ENCODE measurements at places on chromosomes 1 and 21.

- no peaks in the 10 kb centered on the region for H3K36me3 ChIP-seq
- DNase-seq: no peak
- H3K4me1 ChIP-seq: no peaks in the 10 kb centered on the region
- H3K27me3 ChIP-seq: no peaks in the 10 kb centered on the region
- H3K27ac ChIP-seq: no peak overlapping the region
- no peak overlapping the region for H3K4me3 ChIP-seq
Measured at GRCh38 chr1:31585736-31586365, 9.5 kb downstream of the TINAGL1 start.

- no peak overlapping the region for H3K4me3 ChIP-seq
- no peaks in the 10 kb centered on the region for H3K36me3 ChIP-seq
- H3K4me1 ChIP-seq: peaks cover 30% of the 10 kb centered on the region
- peak; percentile 86 for DNase-seq
- H3K27me3 ChIP-seq: no peaks in the 10 kb centered on the region
- peak overlapping the region; percentile 77 for H3K27ac ChIP-seq
Measured at GRCh38 chr1:59477286-59477685, 180.4 kb downstream of the FGGY start.

DNA sequence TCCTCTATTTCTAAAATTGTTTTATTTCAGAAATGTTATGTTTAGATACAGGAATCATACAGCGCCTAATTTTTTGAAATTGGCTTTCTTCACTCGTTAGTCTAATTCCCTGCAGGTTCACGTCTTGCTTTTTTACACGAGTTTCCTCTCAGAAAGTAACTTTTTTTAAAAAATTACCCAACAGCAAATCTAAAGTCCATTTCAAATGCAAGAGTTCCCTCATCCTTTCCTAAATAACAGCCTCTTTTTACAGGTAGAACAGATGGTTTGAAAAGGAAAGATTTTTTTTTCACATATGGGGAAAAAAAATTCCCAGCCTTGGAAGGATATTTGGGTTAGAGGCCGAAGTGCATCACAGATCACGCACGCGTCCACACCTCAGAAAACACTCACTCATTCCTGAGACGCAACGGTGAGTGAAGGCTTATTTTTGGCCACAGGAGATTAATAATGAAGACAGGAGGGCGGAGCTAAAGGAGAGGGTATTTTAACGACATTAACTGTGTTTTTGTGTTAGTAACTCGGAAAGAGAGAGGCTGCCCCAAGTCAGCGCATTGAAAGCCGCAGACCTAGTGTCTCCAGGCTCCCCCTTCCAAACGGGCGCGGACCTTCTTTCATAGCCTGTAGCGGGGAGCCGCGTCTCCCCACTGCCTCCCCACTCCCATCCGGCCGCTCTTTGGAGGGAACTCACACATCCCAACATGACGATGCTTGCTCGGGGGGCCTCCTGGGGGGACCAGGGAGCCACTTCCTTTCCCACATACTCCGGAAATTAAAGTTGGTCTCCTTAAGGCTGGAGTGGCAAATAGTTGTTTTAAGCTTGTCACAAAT, 969 bp upstream of the RIPK4 start:
- H3K27me3 ChIP-seq: no peaks in the 10 kb centered on the region
- DNase-seq: peak; percentile 89
- H3K27ac ChIP-seq: peak overlapping the region; percentile 96
- H3K4me3 ChIP-seq: no peak overlapping the region
- H3K4me1 ChIP-seq: peaks cover 100% of the 10 kb centered on the region

- no peak overlapping the region for H3K27ac ChIP-seq
- no peak for DNase-seq
- no peaks in the 10 kb centered on the region for H3K36me3 ChIP-seq
- no peak overlapping the region for H3K4me3 ChIP-seq
- H3K27me3 ChIP-seq: peaks cover 5% of the 10 kb centered on the region
Measured at GRCh38 chr1:115179397-115180079, 90.2 kb upstream of the TSPAN2 start.

DNA sequence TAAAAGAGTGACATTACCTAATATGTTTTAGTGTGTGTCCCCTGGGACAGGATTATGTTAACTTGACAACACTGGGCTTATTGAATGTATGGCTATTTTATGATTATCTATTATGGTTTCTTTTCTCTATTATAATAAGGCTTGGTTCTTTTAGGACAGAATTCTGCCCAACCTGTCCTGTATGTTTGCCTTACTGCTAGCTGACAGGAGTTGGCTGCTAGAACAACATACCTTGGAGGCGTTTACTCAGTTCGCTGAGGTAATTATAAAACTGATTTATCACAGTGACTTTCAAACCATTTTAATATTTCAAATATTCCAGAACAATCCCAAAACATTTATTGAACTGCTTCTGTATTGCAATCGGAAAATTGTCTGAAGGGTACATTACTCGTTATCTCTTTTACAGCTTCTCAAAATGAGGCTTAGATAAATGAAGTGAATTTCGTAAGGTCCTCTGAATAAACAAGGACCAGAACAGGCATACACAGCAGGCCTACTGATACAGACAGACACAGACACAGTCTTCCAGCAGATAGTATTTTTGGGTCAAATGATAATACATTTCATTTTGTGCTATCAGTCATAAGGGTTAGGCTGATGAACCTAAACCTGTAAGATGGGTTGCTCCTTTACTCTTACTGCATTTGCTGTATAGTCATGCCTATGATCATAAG, 44.2 kb downstream of the SCYL3 start:
- no peaks in the 10 kb centered on the region for H3K27me3 ChIP-seq
- no peak for DNase-seq
- H3K36me3 ChIP-seq: peaks cover 97% of the 10 kb centered on the region
- no peaks in the 10 kb centered on the region for H3K4me1 ChIP-seq
- no peak overlapping the region for H3K27ac ChIP-seq
- no peak overlapping the region for H3K4me3 ChIP-seq

- H3K36me3 ChIP-seq: no peaks in the 10 kb centered on the region
- H3K4me1 ChIP-seq: no peaks in the 10 kb centered on the region
- no peak overlapping the region for H3K4me3 ChIP-seq
- no peak overlapping the region for H3K27ac ChIP-seq
- DNase-seq: no peak
- H3K27me3 ChIP-seq: peaks cover 7% of the 10 kb centered on the region
Measured at GRCh38 chr1:5659606-5660005, 332.6 kb downstream of the NPHP4 start.

DNA sequence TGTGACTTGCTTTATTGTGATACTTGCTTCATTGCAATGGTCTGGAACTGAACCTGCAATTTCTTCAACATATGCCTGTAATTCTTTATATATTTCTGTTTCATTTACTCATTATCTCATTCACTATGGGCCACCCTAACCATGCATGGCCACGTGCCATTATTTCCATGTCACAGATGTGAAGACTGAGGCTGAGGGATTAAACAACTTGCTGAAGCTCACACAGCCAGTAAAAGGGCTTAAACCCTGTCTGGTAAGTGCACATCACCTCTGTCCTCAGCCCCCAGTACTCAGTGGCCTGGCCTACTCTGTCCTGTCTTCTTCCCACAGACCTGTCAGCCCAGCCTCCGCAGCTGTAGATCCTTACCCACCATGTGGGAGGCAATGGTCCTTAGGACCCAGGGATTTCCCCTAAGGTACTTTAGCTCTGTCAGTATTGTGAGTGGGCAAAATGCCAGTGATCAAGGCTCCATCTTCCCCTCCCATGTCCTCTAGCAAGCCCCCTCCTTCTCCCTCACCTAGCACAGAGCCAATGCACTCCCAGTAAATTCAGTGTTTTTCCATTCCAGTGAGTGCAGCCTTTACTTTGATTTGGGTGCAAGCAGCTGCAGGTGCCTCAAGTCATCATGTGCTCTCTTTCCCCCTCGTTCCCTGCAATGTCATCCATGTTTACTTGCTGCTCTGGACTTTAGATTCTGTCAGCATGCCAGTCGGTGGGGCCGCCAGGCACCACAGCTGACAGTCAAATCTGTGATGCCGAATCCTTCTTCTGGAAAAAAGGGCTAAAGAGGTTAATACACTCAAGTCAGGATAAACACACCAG, 228.2 kb upstream of the PROX1 start:
- H3K36me3 ChIP-seq: no peaks in the 10 kb centered on the region
- DNase-seq: no peak
- H3K4me3 ChIP-seq: no peak overlapping the region
- H3K27me3 ChIP-seq: no peaks in the 10 kb centered on the region
- peaks cover 37% of the 10 kb centered on the region for H3K4me1 ChIP-seq
- H3K27ac ChIP-seq: no peak overlapping the region

DNA sequence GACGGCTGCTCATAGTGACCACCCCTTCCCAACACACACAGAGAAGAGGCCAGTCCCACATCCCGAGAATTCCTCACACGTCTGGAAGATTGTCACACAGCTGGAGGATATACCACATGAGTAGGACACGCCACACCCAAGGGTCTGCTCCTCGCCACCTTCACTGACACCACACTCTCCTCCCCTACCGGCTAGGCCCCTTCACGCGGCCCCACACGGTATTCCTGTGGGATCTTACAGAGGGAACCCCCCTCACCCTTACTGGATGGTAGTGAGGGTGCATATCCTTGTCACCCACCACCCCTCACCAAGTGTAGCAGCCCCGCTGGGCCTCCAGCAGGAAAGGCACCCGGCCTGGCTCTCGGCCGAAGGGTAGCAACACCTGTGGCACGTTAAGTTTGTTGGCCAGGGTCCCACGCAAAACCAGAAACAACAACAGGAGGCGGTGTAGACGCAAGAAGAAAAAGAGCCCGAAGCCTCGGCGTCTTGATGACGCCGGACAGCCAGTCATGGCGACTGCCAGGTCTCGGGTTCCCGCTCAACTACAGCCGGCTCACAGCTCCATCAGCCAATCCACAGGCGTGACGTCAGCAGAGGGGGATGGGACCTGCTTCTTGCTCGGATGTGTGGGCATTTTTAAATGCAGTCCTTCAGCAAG, at the start of gene NUP210L:
Gene NUP210L, minus strand, starts transcription at position 540 of the 658 bp plus-strand sequence.
- peaks cover 27% of the 10 kb centered on the region for H3K4me1 ChIP-seq
- no peaks in the 10 kb centered on the region for H3K27me3 ChIP-seq
- no peak within 1 kb of the TSS for H3K4me3 ChIP-seq
- no peak for DNase-seq
- no peak within 1 kb of the TSS for H3K27ac ChIP-seq
- peaks cover 50% of the 10 kb centered on the region for H3K36me3 ChIP-seq
